ENCODE measurements at places on chromosomes 6 and 20. TPM values are rescaled to one million over a fixed set of nuclear protein-coding genes. Genes with fewer than 3 reads are reported as not detected.

- no peaks in the 10 kb centered on the region for H3K36me3 ChIP-seq
- no peaks in the 10 kb centered on the region for H3K27me3 ChIP-seq
- no peak overlapping the region for H3K27ac ChIP-seq
- no peak overlapping the region for H3K4me3 ChIP-seq
- no peak for DNase-seq
Measured at GRCh38 chr6:105900125-105900937, 185.8 kb upstream of the PRDM1 start.

DNA sequence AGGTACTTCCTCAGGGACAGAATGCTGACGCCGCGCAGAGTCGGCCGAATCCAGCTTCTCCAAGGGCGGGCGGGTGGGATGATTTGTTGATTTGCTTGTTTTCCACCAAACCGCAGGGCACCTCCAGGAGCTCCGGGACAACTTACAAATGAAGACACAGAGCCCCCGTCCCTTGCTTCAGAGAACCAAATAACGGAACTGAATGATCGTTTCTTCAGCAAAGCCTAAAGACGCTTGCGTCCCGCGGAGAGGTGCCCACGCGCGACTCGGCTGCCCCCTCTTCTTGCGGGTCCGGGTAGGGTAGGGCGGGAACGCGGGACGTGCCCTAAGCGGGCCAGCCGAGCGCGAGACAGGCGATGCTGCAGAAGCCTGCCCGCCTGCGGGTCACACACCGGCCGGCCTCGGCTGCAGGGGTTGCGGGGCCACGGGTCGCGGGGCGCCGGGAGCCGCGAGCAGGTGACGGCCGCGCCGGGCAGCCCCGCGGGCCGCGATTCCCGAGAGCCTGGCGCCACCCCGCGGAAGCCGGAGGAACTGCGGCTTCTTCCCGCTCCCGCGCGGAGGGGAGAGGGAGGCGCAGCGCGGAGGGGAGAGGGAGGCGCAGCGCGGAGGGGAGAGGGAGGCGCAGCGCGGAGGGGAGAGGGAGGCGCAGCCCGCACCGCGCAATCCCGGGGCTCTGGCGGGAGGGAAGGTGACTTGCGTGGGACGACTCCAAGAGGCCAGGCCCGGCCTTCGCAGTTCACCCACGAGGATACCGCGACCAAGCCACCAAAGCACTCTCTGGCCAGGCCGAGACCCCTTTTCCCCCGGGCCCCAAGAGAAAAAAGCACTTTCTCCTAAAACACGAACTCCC is 7.7 kb upstream of the FOXF2 start:
- no peaks in the 10 kb centered on the region for H3K36me3 ChIP-seq
- no peak overlapping the region for H3K4me3 ChIP-seq
- H3K27me3 ChIP-seq: peaks cover 99% of the 10 kb centered on the region
- peak; percentile 61 for DNase-seq
- peak overlapping the region; percentile 66 for H3K27ac ChIP-seq
- H3K4me1 ChIP-seq: peaks cover 3% of the 10 kb centered on the region

DNA sequence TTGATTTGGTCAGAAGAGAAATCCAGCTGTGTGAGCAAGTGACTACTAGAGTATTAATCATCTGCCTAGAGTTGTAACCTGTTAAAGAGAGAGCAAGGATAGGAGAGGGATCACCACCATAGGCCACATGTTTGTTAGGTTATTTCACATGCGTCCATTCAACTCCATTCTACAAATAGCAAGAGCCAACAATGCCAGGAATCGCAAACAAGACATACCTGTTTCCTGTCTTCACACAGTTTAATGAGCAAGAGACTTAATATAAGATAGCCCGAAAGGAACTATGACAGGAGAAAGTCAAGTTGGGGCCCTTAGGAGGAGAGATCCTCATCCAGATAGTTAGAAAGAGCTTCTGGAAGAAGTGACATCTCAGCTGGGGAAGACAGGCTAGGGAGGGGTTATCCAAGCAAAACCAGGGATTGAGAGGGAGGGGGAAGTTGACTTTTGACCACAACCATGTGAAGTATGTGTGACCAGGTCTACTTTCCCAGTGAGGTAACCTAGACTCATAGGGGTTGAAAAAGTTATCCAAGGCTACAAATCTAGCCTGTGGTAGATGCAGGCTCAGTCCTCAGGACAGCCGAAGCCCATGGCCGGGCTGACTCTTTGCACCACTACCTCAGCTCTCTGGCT is 147.4 kb downstream of the ALDH8A1 start:
- no peaks in the 10 kb centered on the region for H3K36me3 ChIP-seq
- DNase-seq: no peak
- H3K27ac ChIP-seq: no peak overlapping the region
- no peak overlapping the region for H3K4me3 ChIP-seq

DNA sequence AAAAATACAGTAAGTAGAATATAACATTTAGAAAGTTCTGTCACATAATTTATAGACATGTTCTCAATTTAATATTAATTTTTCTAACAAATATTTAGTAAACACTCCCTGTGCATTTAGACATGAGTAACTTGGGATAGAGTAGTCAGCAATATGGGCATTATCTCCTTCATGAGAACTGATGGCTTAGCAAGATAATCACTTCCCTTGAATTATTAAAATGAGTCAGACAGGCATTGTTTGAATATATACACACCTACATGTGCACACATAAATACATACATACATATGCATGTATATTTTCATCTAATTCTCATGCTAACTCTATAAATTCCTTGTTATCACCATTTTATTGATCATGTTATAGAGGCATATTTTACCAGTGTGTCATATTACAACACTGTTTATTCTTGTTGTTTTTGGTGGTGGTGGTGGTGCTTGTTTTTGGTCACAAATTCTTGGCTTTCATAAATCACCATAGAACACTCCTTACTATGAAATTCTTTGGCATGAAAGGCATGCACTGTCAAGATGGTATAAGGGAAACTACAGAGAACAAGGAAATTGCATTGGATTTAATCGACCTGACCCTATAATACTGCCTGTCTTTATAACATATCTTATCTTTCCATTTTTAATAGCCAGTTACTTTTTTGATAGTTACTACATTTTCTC is 434.5 kb upstream of the MANEA start:
- H3K36me3 ChIP-seq: no peaks in the 10 kb centered on the region
- H3K4me3 ChIP-seq: no peak overlapping the region
- H3K27ac ChIP-seq: no peak overlapping the region
- no peak for DNase-seq
- no peaks in the 10 kb centered on the region for H3K27me3 ChIP-seq

GRCh38 chr20:60000271-60001042 is 42.2 kb downstream of the CDH26 start:
- no peak overlapping the region for H3K4me3 ChIP-seq
- no peaks in the 10 kb centered on the region for H3K4me1 ChIP-seq
- H3K27me3 ChIP-seq: no peaks in the 10 kb centered on the region
- H3K36me3 ChIP-seq: no peaks in the 10 kb centered on the region

DNA sequence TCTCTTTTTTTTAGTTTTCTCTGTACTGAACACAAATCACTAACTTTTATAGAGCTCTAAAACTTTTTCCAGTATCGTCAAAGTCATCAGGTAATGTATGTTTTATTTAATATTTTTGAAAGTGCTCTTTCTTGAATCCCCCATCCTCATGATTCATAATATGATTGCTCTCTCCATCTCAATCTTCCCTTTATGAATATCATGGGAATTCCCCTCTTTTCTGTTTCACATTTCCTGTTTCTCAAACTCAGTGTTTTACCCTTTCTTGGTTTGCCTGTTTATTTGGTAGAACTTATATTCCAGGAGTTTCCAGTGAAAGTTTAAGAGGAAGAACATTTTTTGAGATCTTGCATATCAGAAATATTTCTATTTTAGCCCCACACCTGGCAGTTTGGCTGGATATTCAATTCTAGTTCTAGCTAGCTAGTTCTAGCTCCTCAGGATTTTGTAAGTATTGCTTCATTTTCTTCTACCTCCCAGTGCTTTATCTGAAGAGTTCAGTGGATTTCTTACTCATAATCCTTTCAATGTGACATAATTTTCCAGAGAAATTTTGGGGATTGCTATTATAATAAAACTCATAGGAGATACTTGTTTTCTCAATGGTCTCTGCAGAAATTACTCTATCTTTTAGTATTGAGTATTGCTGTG is 6.1 kb upstream of the C6orf58 start:
- H3K4me3 ChIP-seq: no peak overlapping the region
- no peak overlapping the region for H3K27ac ChIP-seq
- no peaks in the 10 kb centered on the region for H3K27me3 ChIP-seq
- H3K36me3 ChIP-seq: no peaks in the 10 kb centered on the region
- DNase-seq: no peak
- no peaks in the 10 kb centered on the region for H3K4me1 ChIP-seq

DNA sequence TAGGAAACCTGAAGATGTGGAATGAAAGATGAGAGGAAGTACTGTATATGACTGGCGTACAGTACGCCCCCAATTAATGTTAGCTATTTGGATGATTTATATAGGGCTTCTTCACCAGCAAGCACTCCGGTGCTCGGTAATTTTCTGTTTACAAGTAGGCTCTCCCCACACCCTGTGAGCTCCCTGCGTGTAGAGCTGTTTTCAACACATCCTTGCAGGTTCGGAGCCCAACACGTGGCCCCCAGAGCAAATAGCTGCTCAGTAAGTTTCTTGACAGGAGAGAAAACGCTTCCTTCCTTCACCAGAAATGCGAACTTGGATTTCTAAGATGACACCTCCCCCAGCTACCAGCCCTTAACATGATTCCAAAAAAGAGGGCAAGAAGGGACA is 1.2 kb upstream of the RAB22A start:
- peak; percentile 21 for DNase-seq
- H3K27me3 ChIP-seq: no peaks in the 10 kb centered on the region
- H3K4me1 ChIP-seq: peaks cover 11% of the 10 kb centered on the region
- peak overlapping the region; percentile 75 for H3K4me3 ChIP-seq
- peak overlapping the region; percentile 73 for H3K27ac ChIP-seq

DNA sequence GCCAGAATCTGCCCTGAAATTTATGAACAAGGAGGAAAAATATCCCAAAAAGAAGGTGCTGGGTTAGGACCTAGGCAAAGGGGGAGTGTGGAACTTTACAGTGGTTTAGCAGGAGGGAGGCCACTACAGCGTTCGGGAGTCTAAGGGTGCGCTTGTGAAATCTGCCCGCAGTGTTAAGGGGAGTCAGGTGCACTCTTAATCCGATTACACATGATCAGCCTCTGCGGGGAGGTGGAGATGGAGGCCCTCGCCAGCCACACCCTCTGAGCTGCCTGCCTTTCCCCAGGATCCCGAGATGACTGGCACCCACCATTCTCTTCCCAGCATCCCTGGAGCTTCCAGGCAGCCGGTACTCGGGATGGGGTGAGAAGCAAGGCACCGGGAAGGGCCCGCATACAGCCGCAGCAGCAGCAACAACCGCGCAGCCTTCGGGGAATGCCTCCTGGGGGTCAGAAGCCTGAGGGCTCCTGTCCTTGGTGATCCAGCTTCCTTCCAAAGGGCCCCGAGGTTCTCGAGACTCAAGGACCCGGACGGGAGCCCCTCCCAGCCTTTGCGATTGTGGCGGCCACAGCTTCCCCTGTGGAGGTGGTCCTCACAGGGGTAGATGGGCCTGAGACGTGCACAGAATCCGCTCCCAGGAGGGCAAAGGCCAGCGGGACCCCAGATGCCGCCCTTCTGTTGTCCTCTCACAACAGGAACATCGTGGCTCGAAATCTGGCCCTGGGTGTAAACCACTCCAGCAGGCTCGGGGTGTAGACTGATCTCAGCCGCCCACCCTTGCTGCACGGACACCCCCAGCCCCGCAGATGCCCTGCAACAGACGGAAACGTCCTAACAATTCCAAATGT is 57.3 kb upstream of the CST7 start:
- no peaks in the 10 kb centered on the region for H3K27me3 ChIP-seq
- H3K27ac ChIP-seq: no peak overlapping the region
- peak; percentile 14 for DNase-seq

GRCh38 chr20:43831481-43832065 is 83.1 kb upstream of the TOX2 start:
- H3K4me1 ChIP-seq: no peaks in the 10 kb centered on the region
- H3K4me3 ChIP-seq: no peak overlapping the region
- H3K27me3 ChIP-seq: no peaks in the 10 kb centered on the region
- DNase-seq: no peak
- H3K27ac ChIP-seq: no peak overlapping the region
- no peaks in the 10 kb centered on the region for H3K36me3 ChIP-seq

GRCh38 chr6:31614684-31615578 is at the start of gene AIF1:
Gene AIF1 (plus strand): TSS chr6:31615234. CDS start chr6:31615330, 96 bp downstream.
- H3K4me1 ChIP-seq: no peaks in the 10 kb centered on the region
- H3K4me3 ChIP-seq: no peak within 1 kb of the TSS
- no peaks in the 10 kb centered on the region for H3K27me3 ChIP-seq
- DNase-seq: no peak
- no peaks in the 10 kb centered on the region for H3K36me3 ChIP-seq

DNA sequence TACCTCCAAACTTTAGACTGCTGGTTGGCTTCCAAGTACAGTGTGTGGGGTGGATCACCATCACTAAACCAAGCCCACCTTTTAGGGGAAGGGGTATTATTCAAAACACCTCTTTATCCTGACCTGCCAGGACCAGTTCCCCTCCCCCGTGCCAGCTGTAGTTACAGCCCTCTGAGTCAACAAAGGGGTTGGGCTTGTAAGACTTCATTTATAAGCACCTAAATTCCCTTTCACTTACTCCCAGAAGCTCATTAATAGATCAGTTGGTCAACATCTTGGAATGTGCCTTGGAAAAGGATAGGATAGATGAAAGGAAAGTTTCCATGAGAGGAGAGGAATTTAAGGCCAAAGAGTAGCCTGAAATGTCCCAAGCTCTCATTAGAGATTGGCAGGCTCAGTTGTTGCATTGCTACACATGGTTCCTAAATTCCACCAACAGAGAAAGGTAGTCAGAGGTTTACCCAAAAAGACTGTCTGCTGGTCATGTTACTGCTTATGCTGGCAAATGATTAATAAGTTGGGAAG is 59.2 kb downstream of the TNFAIP3 start:
- no peak overlapping the region for H3K4me3 ChIP-seq
- no peaks in the 10 kb centered on the region for H3K36me3 ChIP-seq
- H3K27me3 ChIP-seq: no peaks in the 10 kb centered on the region
- no peak for DNase-seq
- no peak overlapping the region for H3K27ac ChIP-seq

GRCh38 chr6:119043265-119043664 is 35.2 kb downstream of the FAM184A start:
- no peaks in the 10 kb centered on the region for H3K27me3 ChIP-seq
- no peaks in the 10 kb centered on the region for H3K4me1 ChIP-seq
- no peaks in the 10 kb centered on the region for H3K36me3 ChIP-seq
- no peak overlapping the region for H3K4me3 ChIP-seq

The SIRPD gene
- not detected for total RNA-seq

The BTBD3 gene
- total RNA-seq: 33.8 TPM

The TENT5A gene
- 20.1 TPM for total RNA-seq

The ZFP57 gene
- not detected for total RNA-seq

The ZFP64 gene
- total RNA-seq: 19.1 TPM

Measured in colonic mucosa (tissue), 4 donors.